ENCODE measurements at places on chromosomes 12 and 14.

DNA sequence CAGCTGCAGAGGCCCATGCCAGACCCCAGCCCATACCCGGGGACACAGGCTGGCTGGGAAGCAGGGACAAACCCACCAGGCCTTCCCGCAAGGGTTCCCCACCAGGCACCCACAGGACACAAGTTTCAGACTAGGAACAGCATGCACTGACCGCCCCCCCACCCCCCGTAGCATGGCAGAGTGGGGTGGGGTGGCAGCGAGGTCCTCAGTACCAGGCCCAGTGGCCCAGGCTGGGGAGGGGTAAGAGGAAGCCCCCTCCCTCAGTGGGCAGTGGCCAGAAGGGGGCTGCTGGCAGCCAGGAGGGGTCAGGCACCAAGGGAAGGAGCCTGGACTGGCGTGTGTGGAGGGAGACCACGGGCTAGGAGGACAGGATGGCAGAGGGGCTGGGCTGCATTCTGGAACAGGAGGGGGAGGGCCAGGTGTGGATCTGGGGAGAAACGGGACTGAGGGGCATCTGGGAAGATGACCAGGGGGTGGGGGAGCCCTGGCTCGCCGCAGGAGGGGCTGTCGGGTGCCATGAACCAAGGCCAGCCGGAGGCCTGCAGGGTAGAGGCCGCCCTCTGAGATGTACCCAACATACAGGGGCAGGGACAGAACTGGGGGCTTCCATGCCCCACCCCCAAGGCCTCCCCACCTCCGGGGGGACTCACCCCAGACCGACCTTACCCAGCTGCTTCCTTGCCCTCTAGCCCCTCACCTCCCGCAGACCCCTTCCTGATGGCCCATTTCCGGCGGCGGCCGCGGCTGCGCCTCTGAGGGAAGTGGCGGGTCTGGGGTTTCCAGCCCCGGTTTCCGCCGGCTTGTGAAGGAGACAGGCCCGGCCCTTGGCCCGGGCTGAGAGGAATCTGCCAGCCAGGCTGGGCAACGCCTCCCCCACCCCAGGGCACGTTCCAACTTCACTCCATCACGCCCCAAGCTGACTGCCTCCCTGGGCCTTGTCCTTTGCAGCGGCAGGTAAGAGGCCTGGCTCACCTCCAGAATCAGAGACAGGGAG, 5.6 kb upstream of the JAG2 start:
- DNase-seq = peak; percentile 58

GRCh38 chr12:91397866-91398532, 215.4 kb upstream of the DCN start:
- DNase-seq = no peak

- no peak for DNase-seq
These were observed 2.0 kb downstream of the PELI2 start for GRCh38 chr14:56120091-56120691.

GRCh38 chr14:105155071-105155651, 13.4 kb downstream of the JAG2 start:
- no peak for DNase-seq

GRCh38 chr12:130970165-130970907, 16.6 kb downstream of the ADGRD1 start:
- DNase-seq = no peak
